ENCODE measurements at places on chromosomes 11 and 22.

DNA sequence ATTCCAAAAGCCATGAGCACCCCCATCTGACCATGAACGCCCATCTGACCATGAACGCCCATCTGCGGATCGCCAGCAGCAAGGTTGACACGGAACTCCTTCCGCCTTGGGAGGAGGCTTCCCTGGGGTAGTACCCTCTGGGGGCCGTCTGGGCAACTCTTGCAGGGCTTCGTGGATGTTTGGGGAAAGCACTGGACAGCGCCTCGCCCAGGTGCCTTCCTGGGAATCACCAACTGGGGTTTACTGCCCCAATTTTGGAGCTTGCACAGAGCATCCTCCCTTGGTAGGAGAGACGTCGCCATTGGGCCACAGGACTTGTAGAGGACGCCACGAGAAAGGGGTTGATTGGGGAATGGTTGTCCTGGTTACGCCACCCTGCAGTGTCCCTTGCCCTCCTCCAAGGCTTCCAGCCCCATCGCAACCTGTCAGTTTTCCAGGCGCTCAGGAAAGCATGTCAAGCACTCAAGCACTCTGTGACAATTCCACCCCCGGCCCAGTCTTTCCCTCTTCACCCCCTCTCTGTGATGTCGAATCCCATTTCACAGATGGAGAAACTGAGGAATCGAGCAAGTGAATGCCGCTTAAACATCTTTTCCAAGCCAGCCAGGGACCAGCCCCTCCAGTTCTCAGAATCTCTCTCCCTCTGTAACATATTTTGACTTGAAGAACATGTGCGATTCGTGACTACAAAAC is 914 bp upstream of the PRDM11 start:
- DNase-seq: no peak

- peak; percentile 75 for DNase-seq
Measured at GRCh38 chr11:33912405-33913361, 20.8 kb upstream of the LMO2 start.

GRCh38 chr22:27310966-27311697 is 490.4 kb downstream of the MN1 start:
- DNase-seq: no peak

- no peak for DNase-seq
Measured at GRCh38 chr11:113474362-113475159, 637 bp downstream of the DRD2 start.

Measured in NCI-H1694 treated with DMSO at 0.1 percent for 48 hours (cell line).